Activated B cell treated with CpG ODN at 0.5 μM for 24 hours (primary cell): ENCODE measurements at places on chromosomes 2 and 18. TPM values are rescaled to one million over a fixed set of nuclear protein-coding genes. Genes with fewer than 3 reads are reported as not detected.

GRCh38 chr2:67950919-67951318, 111.9 kb downstream of the C1D start:
- no peak overlapping the region for H3K27ac ChIP-seq
- peaks cover 3% of the 10 kb centered on the region for H3K4me1 ChIP-seq
- DNase-seq: no peak
- H3K36me3 ChIP-seq: no peaks in the 10 kb centered on the region

DNA sequence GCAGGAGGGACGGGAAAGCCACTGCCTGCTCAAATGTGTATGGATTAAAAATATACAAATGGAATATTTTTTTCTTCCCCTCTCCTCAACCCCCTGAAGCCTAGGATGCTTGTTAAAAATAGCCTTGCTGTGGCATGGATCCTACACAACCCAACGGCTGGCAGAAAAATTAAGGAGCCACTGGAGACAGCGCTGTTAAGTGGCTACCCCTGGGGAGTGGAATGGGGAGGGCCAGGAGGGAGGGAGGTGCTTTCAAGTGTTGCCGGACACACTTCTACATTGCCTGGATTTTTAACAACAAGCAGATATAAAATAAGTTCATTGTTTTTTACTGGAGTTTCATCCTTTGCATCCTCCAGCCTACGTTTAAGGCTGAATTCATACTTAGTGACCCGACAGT, 66.6 kb downstream of the ZBTB7C start:
- no peaks in the 10 kb centered on the region for H3K4me1 ChIP-seq
- DNase-seq: no peak
- no peak overlapping the region for H3K4me3 ChIP-seq

- H3K4me1 ChIP-seq: no peaks in the 10 kb centered on the region
- H3K27me3 ChIP-seq: no peaks in the 10 kb centered on the region
- no peak for DNase-seq
Observed at GRCh38 chr18:36744261-36744876, 84.4 kb downstream of the TPGS2 start.

GRCh38 chr2:102368461-102369109, 13.0 kb downstream of the IL18R1 start:
- H3K27ac ChIP-seq: no peak overlapping the region
- no peak overlapping the region for H3K4me3 ChIP-seq
- H3K27me3 ChIP-seq: no peaks in the 10 kb centered on the region
- DNase-seq: no peak
- peaks cover 14% of the 10 kb centered on the region for H3K36me3 ChIP-seq

GRCh38 chr2:46827274-46828134, 88.1 kb downstream of the MCFD2 start:
- H3K27ac ChIP-seq: no peak overlapping the region
- no peaks in the 10 kb centered on the region for H3K36me3 ChIP-seq
- H3K4me1 ChIP-seq: no peaks in the 10 kb centered on the region
- peaks cover 22% of the 10 kb centered on the region for H3K27me3 ChIP-seq

DNA sequence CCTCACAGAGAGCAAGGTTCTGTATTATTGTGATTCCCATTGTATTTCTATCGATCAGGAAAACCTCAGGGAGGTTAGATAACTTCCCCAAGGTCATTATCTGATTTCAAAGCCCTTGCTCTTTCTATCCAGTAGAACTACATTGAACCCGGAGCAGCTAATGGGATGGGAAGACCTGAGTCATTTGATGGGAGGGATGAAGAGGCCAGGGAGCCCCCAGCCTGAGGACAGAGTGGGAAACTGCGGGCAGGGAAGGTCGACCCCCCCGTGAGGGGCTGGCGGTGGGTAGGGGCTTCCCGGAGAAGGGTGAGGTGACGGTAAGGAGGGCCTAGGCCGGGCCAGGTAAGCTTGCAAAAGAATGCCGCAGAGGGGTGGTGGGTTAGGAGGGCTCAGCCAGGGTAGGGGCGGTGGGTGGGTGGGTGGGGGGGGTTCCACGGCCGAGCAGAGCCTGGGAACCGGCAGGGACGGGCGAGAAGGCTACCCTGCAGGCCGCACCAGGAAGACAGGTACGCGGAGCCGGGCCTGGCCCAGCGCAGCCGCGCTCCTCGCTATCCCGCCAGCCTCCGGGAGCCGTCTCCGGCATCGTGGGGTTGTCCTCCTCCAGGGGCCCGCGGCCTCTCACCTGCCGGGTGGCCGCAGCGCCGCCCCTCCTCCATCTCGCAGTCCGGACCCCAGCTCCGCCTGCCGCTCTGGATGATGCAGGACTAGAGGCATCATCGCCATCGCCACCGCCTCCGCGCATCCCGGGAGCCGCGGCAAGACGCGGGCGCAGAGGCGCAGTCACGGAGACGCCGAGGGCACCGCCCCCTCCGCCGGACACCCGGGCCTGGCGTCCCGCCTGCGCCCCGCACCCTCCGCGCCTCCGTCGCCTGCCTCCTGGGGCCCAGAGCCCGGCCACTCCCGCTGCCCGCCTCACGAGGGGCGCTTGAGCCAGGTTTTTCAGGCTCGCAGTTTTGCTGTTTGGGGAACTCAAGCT, at the start of gene GPR75:
Gene GPR75, minus strand, starts transcription at position 762 of the 976 bp plus-strand sequence. CDS start 5,211 bp downstream, outside the sequence.
- DNase-seq: no peak

The SLC9A4 gene
- total RNA-seq: 0.05 and 0.11 TPM in 2 replicates

The CIB4 gene
- total RNA-seq: not detected in 2 replicates

The IL36G gene
- total RNA-seq: not detected in 2 replicates
